ENCODE measurements at places on chromosomes 12 and 14.

DNA sequence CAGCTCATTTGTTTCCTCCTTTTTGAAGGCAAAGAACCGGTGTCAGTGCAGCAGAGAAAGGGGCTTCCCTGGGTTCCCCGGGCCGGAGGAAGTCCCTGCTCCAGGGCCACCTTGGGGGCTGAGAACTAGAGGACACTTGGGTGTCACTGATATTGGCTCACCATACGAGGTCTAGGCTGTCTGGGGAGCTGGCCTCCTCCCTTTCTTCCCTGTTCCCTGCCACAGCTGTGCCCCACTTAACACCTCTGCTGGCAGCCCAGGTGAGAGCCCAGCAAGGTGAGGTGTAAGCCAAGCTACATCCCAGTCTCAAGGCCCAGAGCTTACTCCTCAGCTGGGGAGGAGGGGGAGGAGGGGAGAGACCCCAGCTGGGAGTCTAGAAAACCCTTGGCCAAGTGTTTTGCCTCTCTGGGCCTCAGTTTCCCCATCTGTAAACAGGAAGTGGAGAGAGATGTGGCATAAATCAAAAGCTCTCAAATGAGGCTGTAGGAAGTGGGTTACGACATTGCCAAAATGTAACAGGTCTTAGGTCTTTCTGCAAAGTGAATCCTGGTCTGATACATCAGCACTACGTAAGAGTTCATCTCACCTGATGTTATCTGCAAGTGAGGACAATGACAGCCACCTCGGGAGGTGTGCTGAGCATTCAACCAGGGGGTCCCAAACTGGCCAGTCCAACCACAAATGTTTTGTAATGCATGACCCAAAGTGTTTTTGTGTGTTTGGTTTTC lies 25.5 kb downstream of the RASAL1 start:
- no peak for DNase-seq

- DNase-seq, result no peak
These were observed 972.2 kb upstream of the TMEM132C start for GRCh38 chr12:127294651-127295210.

DNA sequence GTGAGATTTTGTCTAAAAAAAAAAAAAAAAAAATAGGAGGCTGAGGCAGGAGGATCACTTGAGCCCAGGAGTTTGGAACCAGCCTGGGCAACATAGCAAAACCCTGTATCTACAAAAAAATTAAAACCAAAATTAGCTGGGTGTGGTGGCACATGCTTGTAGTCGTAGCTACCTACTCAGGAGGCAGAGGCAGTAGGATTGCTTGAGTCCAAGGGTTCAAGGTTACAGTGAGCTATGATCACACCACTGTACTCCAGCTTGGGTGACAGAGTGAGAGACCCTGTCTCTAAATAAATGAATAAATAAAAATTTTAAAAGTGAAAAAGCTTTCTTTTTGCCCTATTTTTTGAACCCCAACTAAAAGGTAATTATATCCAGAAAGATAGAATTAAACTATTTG lies 113.6 kb downstream of the PEBP1 start:
- DNase-seq, result no peak

DNA sequence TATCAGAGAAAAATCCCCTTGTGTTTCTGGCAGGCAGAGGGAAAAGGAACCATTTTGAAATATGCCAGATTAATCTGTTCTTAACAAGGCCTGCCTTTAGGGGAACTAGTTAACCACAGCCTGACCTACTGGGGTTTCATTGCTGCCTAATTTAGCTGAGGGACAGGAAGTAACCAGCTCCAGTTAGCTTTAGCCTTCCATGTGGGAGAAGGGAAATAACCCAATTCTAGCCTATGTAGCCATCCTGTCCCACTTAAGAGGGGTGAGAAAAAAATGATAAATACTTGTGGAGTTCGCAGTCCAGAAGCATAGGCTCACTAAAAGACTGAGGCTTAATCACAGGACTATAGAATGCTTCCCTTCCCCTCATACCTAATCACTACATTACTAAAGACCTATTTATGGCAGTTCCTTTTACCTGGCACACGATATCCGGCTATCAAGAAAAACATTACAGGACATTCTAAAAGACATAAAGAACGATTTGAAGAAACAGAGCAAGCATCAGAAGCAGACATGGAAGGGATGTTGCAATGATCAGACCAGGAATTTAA lies 22.8 kb downstream of the COX8C start:
- no peak for DNase-seq

- DNase-seq, result no peak
These were observed 68.9 kb upstream of the SAV1 start for GRCh38 chr14:50736932-50737419.

- no peak for DNase-seq
These were observed 29.8 kb upstream of the STRAP start for GRCh38 chr12:15852383-15852782.

GRCh38 chr14:69501423-69501838 lies 16.9 kb downstream of the PLEKHD1 start:
- DNase-seq, result no peak

- no peak for DNase-seq
These were observed 18.3 kb upstream of the LYZ start for GRCh38 chr12:69329669-69330428.

DNA sequence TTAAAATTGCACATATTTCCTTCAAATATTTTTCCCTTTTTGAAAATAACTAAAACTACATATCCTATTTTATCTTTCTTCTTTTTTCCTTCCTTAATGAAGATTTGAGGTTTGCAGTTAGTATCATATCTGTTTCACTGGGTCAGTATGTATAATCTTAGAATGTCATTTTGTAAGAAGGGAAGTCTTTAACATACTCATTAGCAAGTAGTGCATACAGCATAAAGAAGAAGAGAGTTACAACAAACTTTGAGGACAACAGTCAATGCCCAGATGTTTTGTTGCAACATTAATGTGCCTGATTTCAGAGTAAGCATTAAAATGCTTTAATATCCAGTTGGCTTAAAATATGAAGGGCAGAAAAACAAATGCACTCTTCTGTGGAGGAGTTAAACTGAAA lies 176.9 kb upstream of the FBXO33 start:
- no peak for DNase-seq

- DNase-seq, result no peak
These were observed 109.4 kb upstream of the HIF1A start for GRCh38 chr14:61585598-61586543.

DNA sequence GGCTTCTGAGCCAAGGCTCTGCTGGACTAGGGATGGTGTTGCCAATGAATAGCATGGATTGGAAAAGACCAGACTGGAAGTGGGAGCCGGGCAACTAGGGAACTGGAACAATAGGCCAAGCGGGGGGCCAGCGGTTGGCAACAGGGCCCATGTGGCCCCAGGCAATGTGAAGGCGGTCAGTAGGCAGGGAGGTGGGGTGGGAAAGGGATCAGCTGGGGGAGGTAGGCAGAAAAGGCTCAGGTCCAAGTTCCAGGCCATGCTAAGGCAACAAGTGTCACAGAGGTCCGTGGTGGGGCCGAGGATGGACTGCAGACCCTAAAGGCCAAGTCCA lies 14.9 kb upstream of the MLXIP start:
- DNase-seq, result no peak

DNA sequence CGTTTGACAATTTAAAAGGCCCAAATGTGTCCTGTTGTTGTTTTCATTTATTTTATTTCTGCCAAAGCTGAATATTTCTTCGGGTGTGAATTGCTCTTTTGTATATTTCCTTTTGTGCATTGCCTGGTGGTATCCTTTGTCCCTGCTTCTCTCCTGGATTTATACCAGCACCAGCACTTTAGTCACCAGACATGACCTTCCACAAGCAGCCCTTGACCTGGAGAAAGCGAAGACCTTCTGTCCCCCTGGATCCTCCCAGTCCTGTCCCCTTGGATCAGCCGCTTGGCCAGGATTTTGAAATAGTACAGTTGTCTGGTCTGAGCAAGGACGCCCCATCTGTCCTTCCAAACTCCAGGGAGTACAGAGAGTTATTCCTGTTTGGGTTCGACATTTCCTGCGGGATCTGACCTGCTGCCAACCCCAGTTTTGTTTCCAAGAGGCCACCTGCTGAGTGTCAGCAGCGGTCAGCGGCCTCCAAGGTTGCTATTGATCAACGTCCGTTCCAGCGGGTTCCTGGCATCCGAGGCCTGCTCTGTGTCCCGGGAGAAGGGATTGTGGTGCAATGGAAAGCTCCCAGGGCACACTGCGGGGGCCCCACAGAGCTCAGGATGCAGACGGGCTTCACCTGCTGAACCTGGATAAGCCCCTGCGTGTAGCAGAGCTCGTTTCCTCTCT lies 45.1 kb upstream of the CHGA start:
- DNase-seq, result no peak

DNA sequence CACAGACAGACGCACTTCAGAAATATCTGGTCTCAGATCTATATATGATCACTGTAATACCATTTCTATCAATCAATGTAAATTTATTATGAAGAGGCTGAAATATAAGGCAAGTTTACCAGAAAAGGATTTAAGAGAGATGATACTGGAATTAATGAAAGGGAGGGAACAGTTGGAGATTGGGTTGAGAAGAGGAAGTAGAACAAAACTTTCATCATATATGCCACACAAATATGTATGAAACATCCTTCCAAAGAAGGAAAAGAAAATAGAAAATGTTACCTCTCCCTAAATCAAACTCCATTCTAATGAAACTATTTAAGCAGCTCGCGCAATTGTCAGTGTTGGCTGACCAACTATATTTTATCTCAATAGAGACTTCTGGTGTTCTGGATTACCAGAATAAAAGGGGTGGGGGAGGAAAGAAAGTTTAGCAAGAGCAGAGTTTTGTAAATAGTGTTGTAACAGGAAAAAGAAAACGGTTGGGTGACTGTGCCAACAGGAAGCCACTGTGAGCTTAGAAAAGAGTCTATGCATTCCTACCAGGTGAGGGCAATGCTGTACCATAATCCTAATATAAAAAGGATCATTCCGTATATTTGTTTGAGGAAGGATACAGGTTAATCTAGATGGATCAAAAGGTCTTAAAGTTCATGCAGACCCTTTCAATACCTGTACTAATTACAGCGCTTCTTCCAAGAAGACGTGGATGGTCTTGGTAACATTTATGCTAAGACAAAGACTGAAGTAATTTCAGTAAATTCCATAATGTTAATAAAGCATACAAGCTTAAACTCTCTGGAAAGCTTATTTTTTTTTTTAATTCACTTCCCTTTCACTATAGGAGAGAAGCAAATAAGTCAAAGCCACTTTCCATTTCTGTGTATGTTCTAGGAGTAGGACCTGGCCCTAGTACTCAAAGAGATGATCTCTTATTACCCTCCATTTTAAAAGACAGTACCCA lies 14.5 kb upstream of the LLPH start:
- no peak for DNase-seq

GRCh38 chr12:97200181-97200580 lies 262.4 kb upstream of the RMST start:
- DNase-seq, result peak; percentile 35

- no peak for DNase-seq
These were observed 43.2 kb downstream of the SSPN start for GRCh38 chr12:26238341-26239121.

GRCh38 chr12:56206452-56207166 lies 15.1 kb downstream of the RNF41 start:
- DNase-seq, result no peak

GRCh38 chr12:85821206-85821605 lies 15.0 kb downstream of the RASSF9 start:
- no peak for DNase-seq
